ENCODE measurements at places on chromosomes 4 and X.

DNA sequence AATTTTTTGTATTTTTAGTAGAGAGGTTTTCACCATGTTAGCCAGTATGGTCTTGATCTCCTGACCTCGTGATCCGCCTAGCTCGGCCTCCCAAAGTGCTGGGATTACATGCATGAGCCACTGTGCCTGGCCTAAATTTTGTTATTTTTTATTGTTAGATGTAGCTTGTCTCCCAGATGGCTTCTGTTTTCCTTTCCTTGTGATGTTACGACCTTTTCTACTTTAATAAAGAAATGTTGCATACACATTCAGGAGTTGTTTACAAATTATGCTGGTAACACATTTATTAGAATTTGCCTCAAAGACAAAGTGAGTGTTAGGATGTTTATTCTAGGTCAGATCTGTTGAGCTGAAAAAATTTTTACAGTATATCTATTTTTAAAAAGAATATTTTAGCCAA is 18.4 kb downstream of the PDLIM5 start:
- no peak for DNase-seq

DNA sequence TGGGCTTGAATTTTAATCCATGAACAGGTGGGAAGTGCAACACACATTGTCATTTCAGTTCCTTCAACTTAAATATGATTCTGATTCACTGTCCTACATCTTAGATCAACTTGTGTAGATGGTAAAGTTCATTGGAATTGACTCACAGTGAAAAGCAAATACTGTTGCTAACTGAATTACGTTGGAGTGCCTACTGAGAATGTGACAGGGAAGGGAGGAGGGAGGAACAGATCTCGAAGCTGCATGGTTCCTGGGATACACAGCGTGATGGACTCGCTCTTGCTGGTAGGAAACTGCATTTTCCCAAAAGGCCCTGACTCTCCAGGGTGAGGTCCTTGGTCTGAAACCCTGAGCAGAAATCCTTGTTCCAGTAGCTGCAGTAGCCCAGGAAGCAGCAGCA is 284.2 kb downstream of the USP46 start:
- no peak for DNase-seq

DNA sequence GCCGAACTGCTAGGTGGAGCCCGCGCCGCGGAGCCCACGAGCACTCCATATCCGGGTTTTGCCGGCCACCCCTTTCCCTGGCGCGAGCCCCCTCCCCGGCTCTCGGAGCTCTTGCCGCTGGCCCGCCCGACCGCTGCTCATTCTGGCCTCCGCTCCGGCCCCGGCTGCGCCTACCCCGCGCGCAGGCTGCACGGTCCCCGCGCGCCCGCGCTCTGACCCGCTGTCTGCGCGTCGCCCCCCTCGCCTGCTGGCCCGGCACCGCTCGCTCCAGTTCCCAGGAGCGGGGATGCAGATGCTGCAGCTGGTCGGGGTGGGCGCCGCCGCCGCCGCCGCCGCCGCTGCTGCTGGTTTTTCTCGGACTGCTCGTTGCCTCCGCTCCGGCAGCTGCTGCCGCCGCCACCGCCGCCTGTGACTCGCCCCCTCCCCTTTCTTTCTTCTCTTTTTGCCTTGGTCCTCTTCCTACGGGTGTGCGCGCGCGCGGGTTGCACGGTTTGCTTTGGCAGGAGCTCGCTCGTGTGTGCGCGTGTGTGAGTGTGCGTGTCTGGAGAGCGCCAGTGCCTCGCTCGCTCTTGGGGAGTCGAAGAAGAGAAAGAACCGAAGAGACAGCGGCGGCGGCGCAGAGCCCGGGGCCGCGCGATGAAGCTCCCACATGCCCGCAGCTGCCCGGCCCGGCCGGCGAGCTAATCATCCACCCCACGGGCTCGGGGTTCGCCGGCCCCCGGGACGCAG is at the start of gene ADGRL3:
ADGRL3 (plus strand) TSS at position 140 of the 729 bp plus-strand sequence.
- no peak for DNase-seq

DNA sequence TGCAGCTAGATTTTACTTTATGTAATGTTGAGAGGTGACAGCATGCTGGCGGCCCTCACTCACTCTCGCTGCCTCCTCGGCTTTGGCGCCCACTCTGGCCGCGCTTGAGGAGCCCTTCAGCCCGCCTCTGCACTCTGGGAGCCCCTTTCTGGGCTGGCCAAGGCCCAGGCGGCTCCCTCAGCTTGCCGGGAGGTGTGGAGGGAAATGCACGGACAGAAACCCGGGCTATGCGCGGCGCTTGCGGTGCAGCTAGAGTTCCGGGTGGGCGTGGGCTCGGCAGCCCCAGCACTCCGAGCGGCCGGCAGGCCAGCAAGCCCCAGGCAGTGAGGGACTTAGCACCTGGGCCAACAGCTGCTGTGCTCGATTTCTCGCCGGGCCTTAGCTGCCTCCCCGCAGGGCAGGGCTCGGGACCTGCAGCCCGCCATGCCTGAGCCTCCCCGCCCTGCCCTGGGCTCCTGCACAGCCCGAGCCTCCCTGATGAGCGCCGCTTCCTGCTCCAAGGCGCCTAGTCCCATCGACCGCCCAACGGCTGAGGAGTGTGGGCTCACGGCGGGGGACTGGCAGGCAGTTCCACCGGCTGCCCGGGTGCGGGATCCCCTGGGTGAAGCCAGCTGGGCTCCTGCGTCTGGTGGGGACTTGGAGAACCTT is 128.7 kb downstream of the GASK1B start:
- DNase-seq = no peak

- DNase-seq = no peak
These were observed 744.6 kb upstream of the IGFBP7 start for GRCh38 chr4:57854748-57855147.

DNA sequence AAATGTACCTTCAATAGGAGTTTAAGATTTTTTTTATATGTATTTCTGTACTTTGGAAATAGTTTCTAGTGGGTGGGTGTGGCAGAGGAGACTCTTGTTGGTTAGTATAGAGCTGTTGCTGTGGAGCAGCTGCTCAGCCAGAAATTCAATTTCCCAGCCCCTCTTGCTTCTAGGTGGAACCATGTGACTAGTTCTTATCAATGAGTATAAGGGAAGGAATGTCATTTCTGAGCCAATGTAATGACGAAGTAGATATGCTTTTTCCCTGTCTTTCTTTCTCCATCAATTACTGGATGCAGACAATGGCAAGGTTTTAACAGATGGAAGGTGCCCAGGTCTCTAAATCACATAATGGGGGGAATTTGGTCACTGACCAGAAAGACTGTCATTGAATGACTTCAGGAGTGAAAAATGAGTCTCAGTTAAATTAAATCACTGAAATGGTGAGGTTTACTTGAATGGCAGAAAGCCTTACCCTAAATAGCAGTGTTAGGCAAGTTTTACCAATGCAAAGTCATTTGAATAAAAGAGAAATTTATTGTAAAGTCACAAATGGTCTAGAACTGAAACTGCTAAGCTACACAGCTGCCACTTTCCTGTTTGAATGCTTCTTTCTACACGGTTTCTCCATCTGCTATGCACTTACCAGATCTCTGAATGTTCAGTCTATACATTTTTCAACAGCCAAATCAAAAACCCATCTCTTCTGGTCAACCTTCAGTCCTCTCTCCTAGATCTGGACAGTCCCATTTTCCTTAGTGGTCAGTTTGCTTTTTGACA is 795.4 kb upstream of the MAGEB2 start:
- no peak for DNase-seq

GRCh38 chrX:111492085-111492484 is 19.4 kb upstream of the SERTM2 start:
- no peak for DNase-seq

- DNase-seq = no peak
These were observed 52.4 kb downstream of the SCFD2 start for GRCh38 chr4:53313510-53313909.

DNA sequence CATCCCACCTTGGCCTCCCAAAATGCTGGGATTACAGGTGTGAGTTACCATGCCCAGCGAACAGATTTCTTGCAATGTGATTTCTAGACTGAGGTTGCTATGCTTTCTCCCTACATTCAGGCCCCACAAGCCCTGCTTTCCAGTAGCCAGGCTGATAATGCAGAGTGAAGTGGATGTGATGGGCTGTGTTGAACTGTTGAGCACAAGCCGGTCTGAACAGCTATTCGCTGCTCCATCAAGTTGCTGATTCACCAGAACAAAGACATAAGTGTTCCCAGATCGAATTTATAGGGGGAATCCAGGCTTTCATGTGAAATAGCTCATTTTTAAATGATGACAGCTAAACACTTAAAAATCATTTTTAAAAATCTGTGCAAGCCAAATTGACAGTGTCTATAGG is 8.0 kb downstream of the NIPAL1 start:
- DNase-seq = no peak

GRCh38 chrX:151938172-151938571 is 25.5 kb downstream of the MAGEA4 start:
- DNase-seq = no peak

GRCh38 chr4:99838927-99839326 is 22.3 kb downstream of the DAPP1 start:
- DNase-seq = no peak

DNA sequence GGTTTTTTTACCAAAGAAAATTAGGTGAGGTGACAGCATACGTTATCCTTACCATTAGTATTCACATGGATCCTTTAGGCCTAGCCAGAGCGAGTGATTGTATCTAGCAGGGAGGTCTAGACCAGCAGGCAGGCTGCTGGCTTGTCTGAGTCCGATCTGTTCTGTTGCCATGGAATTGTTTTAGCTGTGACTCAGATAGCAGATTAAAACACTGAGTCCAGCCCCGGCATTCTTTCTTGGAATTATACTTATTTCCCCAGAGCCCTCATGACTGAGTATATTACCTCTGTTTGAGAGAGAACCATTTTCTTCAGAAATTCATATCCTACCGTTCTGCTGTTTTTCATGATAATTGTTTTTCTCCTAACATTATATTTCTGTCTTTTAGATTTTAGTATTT is 37.4 kb downstream of the OCRL start:
- DNase-seq = no peak

- peak; percentile 68 for DNase-seq
These were observed 62.8 kb upstream of the EGFL6 start for GRCh38 chrX:13506574-13506973.

GRCh38 chr4:3634894-3635820 is 102.9 kb upstream of the LRPAP1 start:
- DNase-seq = no peak

DNA sequence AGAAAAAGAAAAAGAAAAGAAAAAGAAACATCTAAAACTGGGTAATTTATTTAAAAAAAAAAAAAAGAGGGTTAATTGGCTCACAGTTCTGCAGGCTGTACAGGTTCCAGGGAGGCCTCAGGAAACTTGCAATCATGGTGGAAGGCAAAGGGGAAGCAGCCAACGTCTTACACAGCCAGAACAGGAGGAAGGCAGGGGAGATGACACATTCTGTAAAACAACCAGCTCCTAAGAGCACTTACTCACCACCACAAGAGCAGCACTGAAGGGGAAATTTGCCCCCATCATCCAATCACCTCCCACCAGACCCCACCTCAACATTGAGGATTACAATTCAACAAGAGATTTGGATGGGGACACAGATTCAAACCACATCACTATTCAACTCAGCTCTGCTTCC is 36.8 kb upstream of the TMEM184C start:
- DNase-seq = no peak

GRCh38 chrX:44873415-44874276 is 658 bp downstream of the KDM6A start:
- DNase-seq = peak; percentile 47

DNA sequence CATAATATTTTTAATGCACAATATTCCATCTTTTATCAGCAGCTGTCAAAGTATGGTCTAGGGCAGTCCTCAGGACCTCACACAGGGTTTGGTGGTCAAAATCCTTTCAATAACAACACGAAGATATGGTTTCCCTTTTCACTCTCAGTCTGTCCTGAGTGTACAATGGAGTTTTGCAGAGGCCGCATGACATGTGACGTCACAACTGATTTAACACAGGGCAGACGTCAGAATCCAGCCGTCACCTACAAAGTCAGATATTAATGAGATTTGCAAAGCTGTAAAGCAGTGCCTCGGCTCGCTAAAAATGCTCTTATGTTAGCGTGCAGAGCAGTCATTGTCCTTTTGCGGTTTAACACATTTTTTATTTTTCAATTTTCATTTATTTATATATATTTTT is 12.5 kb downstream of the ABLIM2 start:
- no peak for DNase-seq

Measured in stimulated activated CD8-positive, alpha-beta memory T cell treated with anti-CD3 and anti-CD28 coated beads, Interleukin-4, amount 100 ng/mL, for 48 hours (primary cell).